ENCODE measurements at places on chromosomes 11 and 22. TPM values are rescaled to one million over a fixed set of nuclear protein-coding genes. Genes with fewer than 3 reads are reported as not detected.

The OSM gene
- not detected for polyA plus RNA-seq

The ACRV1 gene
- polyA plus RNA-seq, result not detected

The CCDC88B gene
- polyA plus RNA-seq, result 2.5 TPM

The ALDH3B1 gene
- 1.4 TPM for polyA plus RNA-seq

The OR51B2 gene
- not detected for polyA plus RNA-seq

The ANO5 gene
- 2.6 TPM for polyA plus RNA-seq

The MS4A6E gene
- polyA plus RNA-seq, result not detected

DNA sequence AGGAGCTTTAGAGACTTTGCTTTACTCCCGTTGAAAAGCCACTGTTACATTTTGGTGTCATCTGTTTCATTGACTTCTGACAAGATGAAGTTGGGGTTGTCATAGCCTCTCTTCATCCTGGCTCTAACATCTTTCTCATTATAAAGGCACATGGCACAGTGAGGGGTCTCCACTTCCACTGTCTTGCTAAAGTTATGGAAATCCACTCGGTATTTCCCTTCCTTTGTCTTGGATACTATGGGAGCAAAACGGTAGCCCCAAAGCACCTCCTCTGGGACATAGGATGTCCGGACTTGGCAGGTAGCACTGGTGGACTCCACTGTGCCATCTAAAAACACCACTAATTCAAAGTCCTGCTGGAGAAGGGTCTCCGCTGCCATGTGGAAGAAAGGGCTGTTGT lies 28.0 kb downstream of the KCNJ1 start:
- H3K27ac ChIP-seq, result no peak overlapping the region
- H3K36me3 ChIP-seq, result no peaks in the 10 kb centered on the region
- no peak overlapping the region for H3K4me3 ChIP-seq

DNA sequence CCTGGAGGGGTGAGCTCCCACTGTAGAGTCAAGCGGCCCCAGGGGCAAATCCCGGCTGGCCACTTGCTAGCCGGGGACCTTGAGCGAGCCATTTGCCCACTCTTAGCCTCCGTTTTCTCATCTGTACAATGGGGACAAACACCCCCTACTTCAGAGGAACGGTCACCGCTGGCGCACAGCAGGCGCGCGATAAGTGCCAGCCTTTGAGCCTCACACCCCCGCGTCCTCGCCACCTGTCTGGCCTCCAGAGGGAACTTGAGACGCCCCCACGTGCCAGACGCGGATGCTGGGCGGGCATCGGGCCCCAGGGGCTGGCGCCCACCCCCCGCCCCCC lies 72.6 kb upstream of the TCF20 start:
- no peaks in the 10 kb centered on the region for H3K27me3 ChIP-seq
- no peak overlapping the region for H3K27ac ChIP-seq

DNA sequence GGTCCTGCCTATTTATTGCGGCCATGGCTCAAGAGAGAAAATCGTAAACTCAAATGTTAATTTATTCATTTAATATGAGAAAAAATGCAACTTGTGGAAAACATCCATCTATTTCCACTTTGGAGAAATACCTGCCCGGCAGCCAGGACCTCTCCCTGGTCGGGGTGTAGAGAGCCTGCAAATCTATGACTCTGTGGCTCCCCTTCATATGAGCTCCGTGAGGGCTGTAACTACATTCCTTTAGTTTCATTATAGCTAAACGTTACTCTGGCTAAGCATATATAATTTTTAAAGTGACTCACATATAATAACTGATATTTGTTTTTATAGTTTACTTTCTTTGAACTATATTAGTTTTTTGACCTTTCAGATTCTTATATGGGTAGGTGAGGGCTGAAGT lies 857.8 kb upstream of the FAT3 start:
- H3K27me3 ChIP-seq, result no peaks in the 10 kb centered on the region
- H3K4me1 ChIP-seq, result no peaks in the 10 kb centered on the region
- no peaks in the 10 kb centered on the region for H3K36me3 ChIP-seq
- no peak for DNase-seq
- no peak overlapping the region for H3K27ac ChIP-seq
- no peak overlapping the region for H3K4me3 ChIP-seq

DNA sequence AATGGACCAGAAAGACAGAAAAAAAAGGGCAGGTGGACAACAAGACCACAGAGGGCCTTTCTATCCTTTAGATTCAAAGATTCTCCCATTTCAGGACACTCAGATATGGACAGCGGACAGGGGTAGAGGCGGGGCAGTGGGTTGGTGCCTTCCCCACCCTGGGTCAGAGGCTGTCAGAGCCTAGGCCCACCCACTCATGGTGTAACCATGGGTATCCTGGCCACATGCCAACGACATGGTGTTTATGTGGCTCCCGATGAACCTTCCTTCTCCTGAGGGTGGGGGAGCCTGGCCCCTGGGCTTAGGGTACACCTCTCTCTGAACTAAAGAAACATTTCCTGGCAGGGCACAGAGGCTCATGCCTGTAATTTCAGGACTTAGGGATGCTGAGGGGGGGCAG lies 14.3 kb upstream of the P2RY2 start:
- DNase-seq, result no peak
- peaks cover 14% of the 10 kb centered on the region for H3K4me1 ChIP-seq
- no peaks in the 10 kb centered on the region for H3K27me3 ChIP-seq
- no peak overlapping the region for H3K27ac ChIP-seq
- H3K4me3 ChIP-seq, result no peak overlapping the region

DNA sequence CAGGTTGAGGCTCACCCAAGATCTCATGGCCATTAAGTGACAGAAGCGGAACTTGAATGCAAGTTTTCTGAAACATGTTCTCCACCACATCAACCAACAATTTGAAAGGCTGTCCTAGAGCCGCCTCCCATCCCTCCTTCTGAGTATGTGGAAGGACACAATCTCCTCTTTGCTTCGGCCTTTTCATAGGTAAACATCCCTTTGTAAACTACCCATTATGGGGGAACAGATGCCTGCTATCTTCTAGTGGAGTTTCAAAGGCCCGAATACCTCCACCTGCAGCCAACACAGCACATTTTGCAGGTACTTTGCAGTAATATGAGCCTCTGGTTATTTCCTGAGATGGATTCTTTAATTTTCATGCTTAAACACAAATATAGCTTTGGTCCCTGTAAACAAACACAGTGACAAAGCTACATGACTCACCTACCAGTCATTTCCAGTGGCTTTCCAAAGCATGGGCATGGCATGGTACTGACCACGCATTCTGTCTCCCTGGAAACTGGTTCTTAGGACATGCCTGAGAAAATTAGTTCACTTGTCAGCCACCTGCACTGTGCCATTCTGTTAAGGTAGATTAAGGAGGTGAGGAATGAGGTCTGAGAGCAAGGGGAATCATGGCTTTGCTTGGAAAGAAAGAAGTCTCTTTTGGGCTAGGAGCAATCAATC lies 60.2 kb downstream of the EHF start:
- H3K4me1 ChIP-seq, result no peaks in the 10 kb centered on the region
- DNase-seq, result no peak
- H3K27ac ChIP-seq, result no peak overlapping the region
- H3K36me3 ChIP-seq, result no peaks in the 10 kb centered on the region

GRCh38 chr11:58938398-58938797 lies 890 bp upstream of the GLYATL1 start:
- no peaks in the 10 kb centered on the region for H3K4me1 ChIP-seq
- H3K27ac ChIP-seq, result no peak overlapping the region
- no peaks in the 10 kb centered on the region for H3K36me3 ChIP-seq
- no peak overlapping the region for H3K4me3 ChIP-seq
- H3K27me3 ChIP-seq, result no peaks in the 10 kb centered on the region
- DNase-seq, result no peak

DNA sequence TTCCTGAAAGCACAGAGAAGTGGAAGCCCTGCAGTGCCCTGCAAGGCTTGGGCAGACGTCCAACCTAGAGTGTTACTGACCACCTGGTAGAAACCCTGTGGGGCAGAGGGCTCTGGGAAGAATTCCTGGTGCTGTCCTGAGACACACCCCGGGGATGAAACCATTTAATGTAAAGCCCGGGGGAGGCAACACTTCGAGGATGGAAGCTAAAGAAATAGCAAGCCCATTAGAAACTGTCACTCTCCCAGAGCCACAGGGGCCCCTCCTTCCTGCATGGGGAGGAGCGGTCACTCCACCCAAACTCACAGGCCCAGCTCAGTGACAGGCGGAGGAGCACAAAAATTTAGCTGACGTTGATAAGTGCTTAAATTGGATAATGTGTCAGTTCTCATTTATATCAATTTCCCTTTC lies 57.6 kb downstream of the NRXN2 start:
- H3K4me1 ChIP-seq, result no peaks in the 10 kb centered on the region
- peak; percentile 18 for DNase-seq
- H3K27me3 ChIP-seq, result no peaks in the 10 kb centered on the region
- H3K36me3 ChIP-seq, result no peaks in the 10 kb centered on the region
- no peak overlapping the region for H3K27ac ChIP-seq

- H3K4me1 ChIP-seq, result peaks cover 19% of the 10 kb centered on the region
- H3K4me3 ChIP-seq, result no peak overlapping the region
- DNase-seq, result peak; percentile 19
- no peak overlapping the region for H3K27ac ChIP-seq
- H3K27me3 ChIP-seq, result no peaks in the 10 kb centered on the region
- H3K36me3 ChIP-seq, result no peaks in the 10 kb centered on the region
Observed at GRCh38 chr11:62404435-62404834, 14.4 kb upstream of the SCGB1A1 start.

GRCh38 chr22:38674888-38675287 lies 6.9 kb upstream of the TOMM22 start:
- H3K4me3 ChIP-seq, result no peak overlapping the region
- no peak overlapping the region for H3K27ac ChIP-seq
- H3K4me1 ChIP-seq, result no peaks in the 10 kb centered on the region
- H3K36me3 ChIP-seq, result peaks cover 4% of the 10 kb centered on the region
- no peak for DNase-seq

DNA sequence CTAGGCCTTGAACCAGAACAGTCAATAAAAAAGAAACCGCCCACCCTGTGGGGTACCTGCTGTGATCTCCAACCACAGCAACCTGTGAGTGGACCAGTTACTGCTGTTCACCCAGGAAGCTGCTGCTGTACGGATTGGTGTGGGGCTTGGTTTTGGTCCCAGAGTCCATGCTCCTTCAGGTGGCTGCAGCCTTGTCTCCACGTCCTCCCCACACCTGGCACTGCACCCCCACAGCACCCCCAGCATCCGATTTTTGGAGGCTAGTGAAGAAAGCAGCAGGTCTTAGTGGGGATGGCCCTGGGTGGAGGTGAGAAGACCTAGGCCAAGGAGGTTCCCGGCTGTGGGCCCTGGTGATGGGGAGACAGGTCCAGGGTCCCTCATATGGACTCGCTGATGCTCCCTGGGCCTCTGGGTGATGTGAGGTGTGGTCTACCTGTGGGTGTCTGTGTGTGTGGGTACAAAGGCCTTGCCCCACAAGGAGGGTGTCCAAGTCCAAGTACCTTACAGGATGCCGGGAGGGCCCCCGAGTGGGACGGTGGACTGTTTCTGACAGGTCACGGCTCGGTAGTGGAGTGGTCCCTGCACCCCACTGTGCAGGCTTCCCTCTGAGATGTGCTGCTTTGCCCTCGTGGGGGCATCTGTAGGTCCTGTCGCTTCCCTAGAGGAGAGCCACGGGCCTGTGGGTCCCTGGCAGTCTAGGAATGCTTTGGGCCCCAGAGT lies 283.4 kb downstream of the TBC1D22A start:
- DNase-seq, result peak; percentile 43
- H3K27me3 ChIP-seq, result no peaks in the 10 kb centered on the region
- no peaks in the 10 kb centered on the region for H3K4me1 ChIP-seq
- no peak overlapping the region for H3K4me3 ChIP-seq
- no peak overlapping the region for H3K27ac ChIP-seq

DNA sequence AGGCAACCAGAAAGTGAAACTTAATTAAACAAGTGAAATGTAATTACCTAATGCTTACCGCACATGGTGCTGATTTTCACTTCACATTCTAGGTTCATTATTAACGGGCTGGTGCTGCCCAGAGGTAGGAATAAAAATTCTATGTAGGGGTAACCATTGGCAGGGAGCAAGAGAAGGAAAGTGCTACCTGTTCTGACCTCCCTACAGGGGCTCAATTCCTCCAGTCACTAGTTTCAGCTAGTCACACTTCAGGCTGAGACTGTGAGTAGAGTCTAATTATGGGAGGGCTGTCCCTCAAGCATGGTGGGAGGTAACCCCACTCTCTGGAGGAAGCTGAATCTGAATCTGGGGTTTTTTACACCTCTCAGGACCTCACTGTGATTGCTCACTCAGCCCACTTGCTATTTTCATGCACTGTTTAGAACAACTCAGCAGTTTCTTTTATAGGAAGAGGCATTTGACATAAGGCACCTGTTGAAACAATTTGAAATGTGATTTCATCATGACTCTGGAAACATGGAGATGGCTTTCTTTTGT lies 75.4 kb downstream of the MAML2 start:
- H3K4me1 ChIP-seq, result no peaks in the 10 kb centered on the region
- H3K36me3 ChIP-seq, result no peaks in the 10 kb centered on the region
- no peaks in the 10 kb centered on the region for H3K27me3 ChIP-seq
- DNase-seq, result no peak

DNA sequence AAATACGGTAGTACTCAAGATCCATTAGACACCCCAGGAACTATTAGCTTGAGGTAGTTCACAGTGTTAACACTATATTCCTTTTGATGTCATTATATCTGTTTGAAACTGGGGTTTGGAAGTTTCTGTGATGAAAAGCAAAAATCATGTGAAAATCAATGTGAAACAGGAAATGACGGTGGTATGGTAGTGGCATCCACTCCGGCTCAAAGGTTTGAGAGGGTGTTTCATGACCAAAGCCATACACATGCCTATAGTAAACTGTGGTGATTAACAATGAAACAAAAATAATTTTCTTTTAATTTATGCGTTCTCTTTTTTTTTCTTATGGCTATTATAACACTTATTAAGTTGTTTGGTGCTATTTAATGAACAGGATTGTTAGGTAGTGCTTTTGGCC lies 10.9 kb downstream of the RAB38 start:
- no peak overlapping the region for H3K4me3 ChIP-seq
- H3K4me1 ChIP-seq, result no peaks in the 10 kb centered on the region
- H3K27me3 ChIP-seq, result no peaks in the 10 kb centered on the region
- H3K27ac ChIP-seq, result no peak overlapping the region
- DNase-seq, result no peak

GRCh38 chr22:31082606-31083376 lies 1.7 kb downstream of the SMTN start:
- peak overlapping the region; percentile 89 for H3K4me3 ChIP-seq
- peak overlapping the region; percentile 94 for H3K27ac ChIP-seq
- H3K36me3 ChIP-seq, result peaks cover 3% of the 10 kb centered on the region
- peaks cover 30% of the 10 kb centered on the region for H3K4me1 ChIP-seq
- DNase-seq, result peak; percentile 83

DNA sequence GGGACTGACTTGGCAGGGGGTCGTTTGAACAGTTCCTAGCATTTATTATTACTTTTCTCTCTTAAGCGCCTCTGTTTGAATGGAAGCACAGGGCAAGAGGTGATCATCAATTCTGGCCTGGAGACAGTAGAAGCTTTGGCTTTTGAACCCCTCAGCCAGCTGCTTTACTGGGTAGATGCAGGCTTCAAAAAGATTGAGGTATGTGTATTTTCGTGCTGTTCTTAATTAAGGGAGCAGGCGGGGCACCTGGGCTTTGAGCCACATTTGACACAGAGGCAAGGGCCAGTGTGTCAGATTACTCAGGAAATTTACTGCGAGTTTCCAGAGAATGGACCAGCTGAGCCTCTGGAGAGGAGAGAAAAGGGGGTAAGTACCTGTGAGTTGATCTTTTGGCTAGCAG lies 102.4 kb upstream of the SORL1-AS1 start:
- no peak overlapping the region for H3K27ac ChIP-seq
- H3K4me1 ChIP-seq, result no peaks in the 10 kb centered on the region
- no peaks in the 10 kb centered on the region for H3K36me3 ChIP-seq
